Breast epithelium (tissue), 4 donors: ENCODE measurements at places on chromosomes 11 and 22.

GRCh38 chr11:12219757-12220156 is 109.4 kb downstream of the MICAL2 start:
- DNase-seq: no peak

GRCh38 chr22:40408718-40409612 is 38.6 kb downstream of the SGSM3 start:
- DNase-seq: peak; percentile 28

DNA sequence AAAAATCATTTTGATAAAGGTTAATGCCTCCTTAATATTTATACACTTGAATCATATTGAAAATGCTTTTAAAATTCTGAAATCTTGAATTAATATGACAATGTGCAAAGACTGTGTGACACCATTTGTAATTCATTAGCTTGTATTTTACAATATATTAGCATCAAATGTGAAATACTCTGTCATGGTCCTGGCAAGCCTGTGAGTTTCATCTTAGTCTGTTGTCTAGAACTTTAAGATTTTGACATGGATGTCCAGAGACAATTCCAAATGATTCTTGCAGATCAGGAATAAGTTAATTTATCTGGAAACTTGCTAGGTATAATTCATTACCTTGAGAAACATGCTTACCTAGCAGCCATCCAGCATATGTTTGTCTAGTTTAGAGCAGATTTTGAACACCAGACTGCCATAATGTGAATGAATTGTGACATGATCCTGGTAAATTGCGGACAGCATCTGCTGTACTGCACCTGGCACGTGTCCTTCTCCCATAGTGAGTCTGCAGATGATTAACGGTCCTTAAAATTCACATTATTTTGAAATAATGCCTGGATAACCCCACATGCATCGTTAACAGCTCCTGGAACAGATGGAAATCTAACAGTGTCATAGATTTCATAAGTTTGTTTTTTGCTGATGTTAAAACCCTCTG is 34.5 kb upstream of the DEUP1 start:
- no peak for DNase-seq

DNA sequence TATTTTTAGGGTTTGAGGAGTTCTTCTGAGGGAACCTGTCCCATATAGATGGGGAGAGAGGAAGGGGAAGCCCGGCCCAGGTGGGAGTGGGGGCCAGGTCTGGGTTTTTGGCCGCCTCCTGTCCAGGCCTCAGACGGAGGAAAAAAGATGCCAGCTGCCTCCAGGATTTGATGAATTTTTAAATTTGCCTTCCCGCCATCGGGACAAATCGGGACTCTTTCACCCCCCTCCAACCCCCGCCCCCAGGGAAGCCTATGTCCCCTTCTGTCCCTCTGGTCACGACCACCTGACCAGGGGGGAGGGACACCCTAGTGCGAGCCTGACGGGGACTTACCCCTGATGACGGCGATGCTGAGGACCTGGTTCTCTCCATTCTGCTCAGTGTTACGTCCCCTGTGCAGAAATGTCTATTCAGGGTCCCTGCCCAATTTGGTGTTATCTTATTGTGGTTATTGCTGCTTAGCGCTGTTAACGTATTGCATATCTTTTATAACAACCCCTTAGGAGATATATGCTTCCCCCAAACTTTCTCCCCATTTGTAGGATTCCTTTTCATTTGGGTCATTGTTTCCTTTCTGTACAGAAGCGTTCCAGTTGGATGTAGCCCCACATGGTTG is 115.9 kb upstream of the GRK3 start:
- DNase-seq: no peak

DNA sequence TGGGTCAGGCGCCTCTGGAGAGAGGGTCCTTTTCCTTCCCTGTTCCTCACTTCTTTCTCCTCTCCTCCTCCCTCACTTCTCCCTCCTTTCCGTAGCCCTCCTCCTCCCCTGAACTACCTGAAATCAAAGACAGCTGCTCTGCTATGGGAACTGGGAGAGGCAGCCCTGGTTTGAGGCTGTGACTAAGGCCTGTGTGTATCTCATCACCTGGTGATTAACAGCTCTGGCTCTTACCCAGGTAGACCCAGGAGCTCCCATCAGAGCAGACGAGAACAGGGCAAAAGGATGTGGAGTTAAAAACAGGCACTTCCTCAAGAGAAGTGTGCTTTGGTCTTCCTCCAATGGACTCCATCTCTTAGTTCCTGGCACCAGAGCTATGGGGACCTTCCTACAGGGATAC is 5.8 kb downstream of the ISX start:
- DNase-seq: no peak

- DNase-seq: no peak
Measured at GRCh38 chr11:90722552-90723190, 499.8 kb upstream of the CHORDC1 start.

- DNase-seq: no peak
Measured at GRCh38 chr11:706957-707816, 1.2 kb downstream of the EPS8L2 start.

DNA sequence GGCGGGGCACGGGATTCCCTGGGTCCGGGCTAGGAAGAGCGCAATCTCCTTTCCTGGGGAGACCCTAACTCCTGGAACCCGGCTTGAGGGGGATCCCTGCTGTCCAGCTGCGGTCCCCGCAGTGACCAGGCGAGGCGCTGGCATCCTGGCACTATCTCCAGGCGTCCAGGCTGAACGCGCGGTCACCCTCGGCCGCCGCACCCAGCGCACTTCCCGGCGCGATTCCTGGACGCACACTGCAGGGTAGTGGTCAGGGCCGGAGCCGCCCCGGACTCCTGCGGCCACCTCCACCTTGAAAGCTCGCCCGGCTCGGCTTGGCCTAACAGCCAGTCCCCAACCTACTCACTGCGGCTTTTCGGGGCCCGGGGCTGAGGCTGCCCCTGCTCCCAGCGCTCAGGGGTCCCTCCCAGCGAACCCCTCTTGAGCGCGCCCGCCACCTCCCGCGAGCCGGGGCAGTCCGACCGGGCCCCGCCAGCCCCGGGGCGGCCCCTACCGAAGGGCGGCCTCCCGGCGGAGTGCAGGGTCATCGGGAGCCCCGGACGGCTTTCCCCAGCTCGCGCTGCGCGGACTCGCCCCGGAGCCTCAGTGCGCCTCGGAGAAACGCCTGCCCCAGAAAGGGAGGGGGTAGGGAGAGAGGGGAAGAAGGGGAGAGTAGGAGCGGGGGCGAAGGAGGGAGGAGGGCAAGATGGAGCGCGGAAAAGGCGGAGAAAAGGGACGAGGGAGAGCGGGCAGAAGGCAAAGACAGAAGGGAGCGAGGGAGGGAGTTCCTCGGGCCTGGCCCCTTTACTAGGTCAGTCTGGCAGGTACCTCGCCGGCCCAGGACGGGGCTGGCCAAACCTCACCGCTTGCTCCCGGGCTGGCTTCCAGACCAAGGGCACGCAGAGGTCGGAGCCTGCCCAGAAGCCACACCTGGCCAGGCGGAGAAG is 1.0 kb downstream of the POU2AF3 start:
- DNase-seq: no peak

GRCh38 chr22:35475545-35475944 is 65.1 kb upstream of the RASD2 start:
- no peak for DNase-seq

DNA sequence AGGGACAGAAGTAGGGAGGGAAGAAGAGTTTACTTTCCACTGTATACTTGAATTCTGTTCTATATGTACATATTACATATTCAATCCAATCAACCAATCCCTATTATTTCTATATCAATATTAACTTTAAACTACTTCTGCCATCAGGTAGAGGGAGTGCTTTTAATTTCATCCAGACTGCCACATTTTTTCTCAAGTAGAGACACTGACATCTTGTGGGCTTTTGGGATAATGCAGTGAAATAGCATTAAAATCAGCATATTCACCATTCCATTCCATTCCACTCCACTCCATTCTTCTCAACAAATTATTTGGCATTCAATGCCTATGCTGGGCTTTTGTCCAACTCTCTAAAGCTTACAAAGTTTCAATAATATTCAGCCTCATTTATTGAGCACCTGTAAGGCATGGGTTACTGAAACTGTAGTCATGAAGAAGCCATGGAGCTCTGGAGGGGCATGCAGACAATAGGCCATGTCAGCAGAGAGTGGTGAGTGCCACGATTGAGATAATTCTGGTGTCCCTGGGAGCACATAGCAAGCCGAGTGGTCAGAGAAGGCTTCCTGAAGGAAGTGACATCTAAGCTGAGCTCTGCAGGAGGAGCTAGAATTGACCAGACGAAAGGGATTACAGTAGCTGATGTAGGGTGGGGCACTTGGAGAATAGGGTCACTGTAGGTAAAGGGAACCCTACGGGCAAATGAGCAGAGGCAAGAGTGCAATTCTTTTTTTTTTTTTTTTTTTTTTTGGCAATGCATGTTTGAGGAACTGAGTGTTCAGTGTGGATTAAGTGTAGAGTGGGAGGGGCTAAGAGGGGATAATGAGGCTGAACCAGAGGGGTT is 12.8 kb upstream of the CLPB start:
- DNase-seq: no peak
